LNCaP clone FGC (cell line): ENCODE measurements at places on chromosomes 3 and 15.

GRCh38 chr3:105362021-105362665 is 4.6 kb upstream of the ALCAM start:
- DNase-seq: no peak

GRCh38 chr15:90638963-90639362 is 78.2 kb upstream of the BLM start:
- DNase-seq: no peak

DNA sequence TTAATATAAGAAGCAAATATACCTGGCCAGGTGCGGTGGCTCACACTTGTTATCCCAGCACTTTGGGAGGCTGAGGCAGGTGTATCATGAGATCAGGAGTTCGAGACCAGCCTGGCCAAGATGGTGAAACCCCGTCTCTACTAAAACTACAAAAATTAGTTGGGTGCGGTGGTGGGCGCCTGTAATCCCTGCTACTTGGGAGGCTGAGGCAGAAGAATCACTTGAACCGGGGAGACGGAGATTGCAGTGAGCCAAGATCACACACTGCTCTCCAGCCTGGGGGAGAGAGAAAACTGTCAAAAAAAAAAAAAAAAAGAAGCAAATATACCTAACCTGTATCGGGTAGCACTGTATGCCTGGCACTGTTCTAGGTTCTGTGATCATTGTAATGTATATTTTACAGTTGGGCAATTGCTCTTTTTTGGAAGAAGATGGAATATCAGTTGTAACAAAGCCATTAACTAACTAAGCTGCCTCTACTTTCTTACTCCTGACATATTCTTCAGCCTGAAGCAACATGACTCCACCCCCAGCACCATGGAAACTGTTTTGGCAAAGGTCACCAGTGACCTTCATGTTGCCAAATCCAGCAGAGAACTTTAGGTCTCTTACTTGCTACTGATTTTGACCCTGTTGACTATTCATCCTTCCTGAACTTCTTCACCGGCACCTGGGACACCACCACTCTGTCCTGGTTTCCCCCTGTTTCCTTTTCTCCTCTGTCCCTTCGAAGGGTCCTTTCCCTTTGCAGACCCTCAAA is 203.8 kb downstream of the RPLP1 start:
- DNase-seq: peak; percentile 2

GRCh38 chr15:36332301-36332700 is 247.1 kb upstream of the CDIN1 start:
- no peak for DNase-seq

DNA sequence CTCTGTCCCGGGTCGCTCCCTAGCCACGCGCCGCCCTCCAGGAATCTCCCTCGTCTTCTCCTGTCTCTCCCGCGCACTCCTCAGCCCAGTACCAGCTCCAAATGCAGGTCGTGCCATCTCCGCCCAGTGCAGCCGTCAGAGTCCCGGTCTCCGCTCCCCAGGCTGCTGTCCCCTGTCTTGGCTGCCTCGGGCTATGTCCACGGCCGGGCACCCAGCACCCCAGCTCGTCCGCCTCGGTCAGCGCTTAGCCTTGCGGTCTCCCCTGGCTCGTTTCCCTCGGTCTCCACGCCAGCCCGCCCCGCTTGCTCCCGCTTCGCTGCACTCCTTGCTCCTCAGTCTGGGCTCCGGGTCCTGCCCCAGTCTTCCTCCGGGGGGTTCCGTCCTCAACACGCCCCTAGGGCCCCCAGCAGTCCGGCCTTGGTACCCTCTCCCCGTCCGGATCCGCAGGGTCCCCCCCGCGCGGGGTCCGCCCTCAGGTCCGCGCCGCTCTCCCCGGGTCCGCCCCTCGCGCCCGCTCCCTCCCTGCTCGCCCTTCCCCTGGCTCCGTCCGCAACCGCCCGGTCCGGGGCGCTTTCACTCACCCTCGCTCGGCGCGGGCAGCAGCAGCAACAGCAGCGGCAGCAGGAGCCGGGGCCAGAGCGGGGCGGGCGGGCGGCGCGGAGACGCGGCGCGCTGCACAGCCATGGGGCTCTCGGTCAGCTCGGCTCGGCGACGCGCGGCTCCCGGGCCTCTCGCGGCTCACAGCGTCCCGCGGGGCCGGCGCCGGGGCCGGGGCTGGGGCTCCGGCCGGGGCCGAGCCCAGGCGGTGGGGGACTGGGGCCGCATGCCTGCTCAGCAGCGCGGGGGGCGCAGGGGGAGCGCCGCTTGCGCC is 462 bp downstream of the IGDCC3 start:
- no peak for DNase-seq

DNA sequence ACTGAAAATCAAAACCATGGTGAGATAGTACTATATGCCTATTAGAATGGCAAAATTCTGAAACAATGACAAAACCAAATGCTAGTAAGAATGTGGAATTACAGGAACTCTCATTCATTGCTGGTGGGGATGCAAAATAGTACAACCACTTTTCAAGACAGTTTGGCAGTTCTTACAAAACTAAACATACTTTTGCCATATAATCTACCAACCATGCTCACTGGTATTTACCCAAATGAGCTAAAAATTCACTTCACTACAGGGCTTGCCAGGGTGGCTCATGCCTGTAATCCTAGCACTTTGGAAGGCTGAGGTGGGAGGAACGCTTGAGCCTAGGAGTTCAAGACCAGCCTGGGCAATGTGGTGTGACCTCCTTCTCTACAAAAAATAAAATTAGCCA is 40.0 kb downstream of the MYO9A start:
- DNase-seq: no peak

GRCh38 chr3:61520966-61521628 is 40.3 kb upstream of the PTPRG start:
- no peak for DNase-seq

- DNase-seq: no peak
Measured at GRCh38 chr15:42375252-42375651, 16.0 kb downstream of the CAPN3 start.

DNA sequence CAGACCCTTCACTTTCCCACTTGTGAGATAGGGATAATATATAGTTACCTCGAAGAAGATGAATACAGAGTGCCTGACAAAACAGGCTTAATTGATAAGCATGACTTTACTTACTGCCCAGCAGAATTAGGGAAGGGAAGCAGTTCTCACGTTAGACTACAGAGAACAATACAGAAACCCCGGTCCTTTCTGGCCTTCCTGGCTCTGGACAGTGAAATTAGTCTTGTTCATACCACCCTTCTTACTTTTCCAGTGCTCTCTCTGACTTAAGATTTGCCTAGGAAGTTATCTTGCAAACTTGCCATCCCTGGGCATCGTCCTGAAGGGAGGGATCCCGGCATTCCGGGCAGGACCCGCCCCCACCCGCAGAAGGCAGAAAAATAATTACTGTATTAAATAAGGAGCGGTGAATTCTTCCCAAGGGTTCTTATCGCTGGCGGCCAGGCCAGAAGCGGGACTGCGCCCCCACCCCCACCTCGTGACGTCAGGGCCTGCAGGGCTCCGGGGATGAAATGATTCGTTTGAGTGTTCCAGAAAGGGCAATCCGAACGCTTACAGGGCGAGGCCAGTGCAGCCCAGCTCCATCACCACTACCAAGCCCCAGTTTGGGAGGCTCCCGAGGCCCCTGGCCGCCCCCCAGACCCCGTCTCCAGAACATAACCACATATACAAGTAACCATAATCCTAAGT is 8.4 kb downstream of the SOX2 start:
- DNase-seq: no peak

GRCh38 chr3:172268868-172269267 is 179.4 kb downstream of the GHSR start:
- no peak for DNase-seq

GRCh38 chr3:85737846-85738245 is 779.1 kb downstream of the CADM2 start:
- DNase-seq: no peak

DNA sequence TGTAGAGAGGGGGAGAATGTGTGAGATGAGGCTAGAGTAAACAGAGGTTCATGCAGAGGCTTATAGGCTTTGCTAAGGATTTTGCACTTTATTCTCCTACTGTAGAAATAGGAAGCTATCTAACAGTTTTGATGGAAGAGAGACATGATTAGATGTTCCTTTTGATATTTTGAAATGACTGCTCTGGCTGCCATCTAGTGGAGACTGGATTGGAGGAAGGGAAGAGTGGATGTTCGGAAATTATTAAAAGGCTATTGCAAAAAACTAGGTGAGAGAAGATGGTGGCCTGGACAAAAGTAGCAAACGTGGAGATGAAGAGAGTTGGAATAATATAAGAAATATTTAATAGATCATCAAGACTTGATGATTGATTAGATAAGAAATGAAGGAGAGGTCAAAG is 42.2 kb downstream of the SYN2 start:
- DNase-seq: peak; percentile 22

- DNase-seq: no peak
Measured at GRCh38 chr15:56028430-56028829, 35.0 kb upstream of the NEDD4 start.

- no peak for DNase-seq
Measured at GRCh38 chr15:93816815-93817214, 414.5 kb upstream of the MCTP2 start.

DNA sequence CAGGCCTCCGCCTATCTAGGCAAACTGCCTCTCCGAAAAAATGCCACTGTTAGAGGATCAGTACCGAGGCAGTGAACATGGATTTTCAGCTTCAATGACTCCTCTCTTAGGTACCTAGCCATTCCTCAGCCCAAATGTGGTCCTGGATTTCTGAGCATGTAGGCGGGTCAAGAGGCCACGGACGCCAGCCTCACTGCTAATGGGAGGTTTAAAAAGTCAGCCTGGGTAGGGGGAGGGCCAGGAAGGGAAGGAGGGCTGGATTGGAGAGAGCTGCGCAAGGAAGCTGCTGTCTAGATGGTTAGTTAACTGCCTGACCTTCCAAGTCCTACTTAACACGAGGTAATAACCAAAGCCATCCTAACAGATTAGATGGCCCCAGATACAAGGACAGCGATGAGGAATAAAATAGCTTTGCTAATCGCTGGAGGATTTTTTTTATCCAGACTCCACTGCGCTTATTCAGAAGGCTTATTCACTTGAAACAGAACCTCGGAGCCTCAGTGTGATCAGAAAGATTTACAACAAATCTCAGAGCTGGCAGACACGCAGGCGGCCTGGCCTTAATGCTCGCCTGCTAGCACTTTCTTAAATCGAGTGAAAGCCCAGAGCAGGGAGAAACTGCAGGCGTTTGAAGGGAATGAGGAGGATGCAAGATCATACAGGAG is 34.3 kb downstream of the TLE3 start:
- DNase-seq: no peak

DNA sequence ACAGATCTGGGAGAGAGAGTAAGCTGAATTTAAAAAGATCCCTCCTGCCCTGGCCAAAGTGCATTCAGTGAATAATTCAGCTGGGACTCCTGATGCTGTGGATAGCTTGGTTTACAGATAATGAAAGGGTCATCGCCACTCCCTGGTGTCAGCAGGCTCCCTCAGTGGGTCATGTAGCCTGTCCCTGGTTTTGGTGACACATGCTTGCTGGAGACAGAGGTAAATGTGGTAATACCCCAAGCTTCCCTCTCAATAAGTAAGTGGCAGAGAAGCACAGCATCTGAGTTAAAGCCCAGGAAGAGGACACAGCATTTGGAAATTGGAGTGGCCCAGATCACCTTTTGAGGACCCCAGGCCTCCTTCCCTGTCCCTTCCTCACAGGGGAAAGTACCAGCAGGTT is 1.8 kb downstream of the TMEM115 start:
- DNase-seq: no peak

GRCh38 chr3:175215833-175216232 is 356.7 kb downstream of the NAALADL2 start:
- no peak for DNase-seq

DNA sequence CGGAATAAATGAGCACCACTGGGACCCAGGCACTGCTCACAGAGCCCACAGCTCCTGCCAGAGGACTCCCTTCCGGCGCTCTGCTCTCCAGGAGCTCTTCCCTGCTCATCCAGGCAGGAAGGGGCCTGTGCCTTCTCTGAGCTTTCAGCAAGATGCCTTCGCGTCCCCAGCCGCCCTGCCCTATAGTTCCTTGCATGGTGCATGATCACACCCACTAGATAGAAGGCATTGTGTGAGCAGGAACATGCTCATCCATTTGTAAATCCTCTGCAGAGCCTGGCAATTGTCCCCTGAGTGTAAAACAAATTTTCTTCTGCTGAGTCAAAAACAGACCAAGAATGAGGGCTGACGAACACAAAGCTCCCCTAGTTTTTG is 181.6 kb downstream of the MEGF11 start:
- no peak for DNase-seq

DNA sequence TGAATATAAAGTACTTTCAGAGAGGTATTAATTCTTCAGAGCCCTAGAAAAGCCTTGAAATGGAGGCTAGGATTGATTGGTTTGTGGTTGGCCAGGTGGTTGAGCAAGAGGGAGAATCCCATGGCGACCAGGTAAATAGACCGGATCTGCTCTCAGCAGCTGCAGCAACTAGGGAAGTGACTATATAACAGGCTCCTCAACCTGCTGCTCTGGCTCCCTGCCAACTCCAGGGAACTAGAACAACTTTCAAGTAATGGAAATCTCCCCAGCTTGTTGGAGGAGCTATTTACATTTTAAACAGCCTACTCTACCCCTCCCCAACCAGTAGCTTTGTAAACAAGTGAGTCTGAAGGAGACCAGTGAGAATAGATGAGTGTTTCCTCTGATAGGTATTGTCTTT is 121.8 kb upstream of the CADM2 start:
- DNase-seq: peak; percentile 84

DNA sequence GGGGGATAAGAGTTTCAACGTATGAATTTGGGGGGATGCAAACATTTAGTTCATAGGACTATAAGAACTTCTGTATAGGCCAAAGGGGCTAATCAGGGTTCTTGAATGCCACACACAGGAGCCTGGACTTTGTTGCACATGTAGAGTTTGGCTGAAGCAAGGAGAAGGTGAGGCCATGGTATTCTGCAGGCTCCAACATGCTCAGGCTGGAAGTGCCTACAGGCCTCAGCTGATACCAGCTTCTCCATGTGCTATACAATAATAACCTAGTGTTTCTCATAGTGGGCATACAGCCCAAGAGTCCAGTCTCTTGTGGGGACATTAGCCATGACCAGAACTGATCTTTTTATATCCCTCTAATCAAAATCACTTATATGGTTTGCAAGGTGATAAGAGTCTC is 399.7 kb upstream of the MCTP2 start:
- no peak for DNase-seq
